ENCODE measurements at places on chromosomes 3 and 15. TPM values are rescaled to one million over a fixed set of nuclear protein-coding genes. Genes with fewer than 3 reads are reported as not detected.

GRCh38 chr3:156443079-156443478, 111.8 kb downstream of the SSR3 start:
- H3K4me3 ChIP-seq = no peak overlapping the region
- H3K27ac ChIP-seq = no peak overlapping the region
- no peaks in the 10 kb centered on the region for H3K36me3 ChIP-seq
- peaks cover 14% of the 10 kb centered on the region for H3K4me1 ChIP-seq
- no peak for DNase-seq
- H3K27me3 ChIP-seq = no peaks in the 10 kb centered on the region

GRCh38 chr3:29324180-29324651, 43.3 kb downstream of the RBMS3 start:
- DNase-seq = peak; percentile 22
- H3K4me3 ChIP-seq = peak overlapping the region; percentile 52
- H3K27ac ChIP-seq = peak overlapping the region; percentile 82
- H3K4me1 ChIP-seq = peaks cover 64% of the 10 kb centered on the region
- no peaks in the 10 kb centered on the region for H3K36me3 ChIP-seq
- no peaks in the 10 kb centered on the region for H3K27me3 ChIP-seq

- H3K36me3 ChIP-seq = peaks cover 59% of the 10 kb centered on the region
- peak overlapping the region; percentile 70 for H3K4me3 ChIP-seq
- DNase-seq = peak; percentile 74
- H3K27ac ChIP-seq = peak overlapping the region; percentile 40
Observed at GRCh38 chr3:52231502-52232278, 6.2 kb upstream of the TLR9 start.

DNA sequence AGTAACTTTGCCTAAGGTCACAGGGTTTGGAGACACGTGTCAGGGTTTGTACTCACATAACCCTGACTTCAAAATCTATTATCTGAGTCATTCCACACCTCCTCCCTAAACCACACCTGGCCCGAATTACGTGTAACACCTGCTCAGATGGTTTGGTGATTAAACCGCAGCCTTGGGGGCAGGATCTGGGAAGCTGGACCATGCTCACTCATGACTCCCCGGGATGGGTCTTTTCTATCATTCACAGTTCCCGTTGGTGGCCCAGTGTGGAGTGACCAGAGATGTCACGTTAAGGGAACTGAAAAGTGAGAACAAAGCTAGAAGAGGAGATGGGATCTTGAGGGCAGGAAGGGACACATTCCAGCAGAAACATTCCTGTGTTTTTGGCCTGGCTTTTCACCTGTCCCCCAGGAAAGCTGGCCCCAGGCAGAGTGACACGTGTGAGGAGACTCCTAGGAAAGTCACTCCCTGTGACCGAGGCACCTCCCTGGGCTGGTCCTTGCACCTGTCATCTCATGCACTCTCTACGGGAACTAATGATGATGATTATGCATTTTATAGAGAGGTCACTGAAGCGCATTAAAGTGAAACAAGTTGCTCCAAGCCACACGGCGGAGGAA, 75.4 kb upstream of the POMGNT2 start:
- H3K36me3 ChIP-seq = no peaks in the 10 kb centered on the region
- H3K27me3 ChIP-seq = no peaks in the 10 kb centered on the region
- H3K4me3 ChIP-seq = no peak overlapping the region
- no peak for DNase-seq

- H3K27ac ChIP-seq = no peak overlapping the region
- H3K4me1 ChIP-seq = peaks cover 38% of the 10 kb centered on the region
- H3K4me3 ChIP-seq = no peak overlapping the region
- DNase-seq = no peak
- H3K36me3 ChIP-seq = no peaks in the 10 kb centered on the region
Observed at GRCh38 chr15:72785432-72785831, 1.9 kb upstream of the ADPGK start.

DNA sequence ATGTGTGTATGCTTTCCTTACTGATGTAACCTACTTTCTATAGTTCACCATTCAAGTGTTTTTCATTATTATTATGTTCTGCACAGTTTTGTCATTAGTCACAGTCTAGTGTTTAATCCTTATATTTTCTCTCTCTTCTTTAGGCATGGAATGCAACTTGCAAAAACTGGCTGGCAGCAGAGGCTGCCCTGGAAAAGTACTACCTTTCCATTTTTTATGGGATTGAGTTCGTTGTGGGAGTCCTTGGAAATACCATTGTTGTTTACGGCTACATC, 6.9 kb downstream of the SUCNR1 start:
- no peaks in the 10 kb centered on the region for H3K36me3 ChIP-seq
- DNase-seq = no peak
- no peaks in the 10 kb centered on the region for H3K4me1 ChIP-seq
- H3K4me3 ChIP-seq = no peak overlapping the region

DNA sequence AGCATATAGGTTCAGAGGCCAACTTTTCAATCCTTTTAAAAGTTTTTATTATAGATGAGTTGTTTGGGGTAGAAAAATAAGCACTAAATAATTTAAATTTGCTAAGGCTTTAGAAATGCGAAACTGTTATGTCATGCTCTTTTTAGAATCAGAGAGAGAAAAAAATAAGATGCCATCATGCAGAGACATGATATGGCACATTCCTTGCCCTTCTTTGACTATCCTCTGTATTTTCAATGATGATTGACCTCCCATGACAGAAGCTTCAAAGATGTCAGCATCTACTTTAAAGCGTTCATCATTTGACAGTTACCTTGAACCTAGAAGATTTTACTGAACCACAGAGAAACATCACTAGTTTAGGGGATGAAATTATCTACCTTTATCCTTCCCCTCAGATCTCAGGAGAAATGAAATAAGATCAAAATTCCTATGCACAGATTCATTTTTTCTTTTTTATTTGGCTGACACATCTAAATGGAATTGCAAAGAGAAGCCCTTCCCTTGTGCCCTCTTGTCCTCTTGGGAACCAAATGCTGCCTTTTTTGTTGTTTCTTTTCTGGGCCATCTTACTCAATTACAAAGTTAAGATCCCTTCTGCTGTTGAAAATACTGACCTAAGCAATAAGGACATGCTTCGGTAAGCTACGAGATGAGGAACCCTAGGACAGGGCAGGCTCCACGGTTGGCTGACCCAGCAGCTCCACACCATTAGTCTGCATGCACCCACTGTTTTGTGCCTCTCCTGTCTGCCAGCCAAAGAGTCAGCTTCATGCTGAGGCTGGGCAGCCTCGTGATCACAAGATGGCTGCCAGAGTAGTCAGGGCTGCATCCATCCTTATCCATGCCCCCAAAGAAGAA, 289.7 kb upstream of the TPM1 start:
- H3K4me3 ChIP-seq = no peak overlapping the region
- H3K27me3 ChIP-seq = no peaks in the 10 kb centered on the region
- H3K4me1 ChIP-seq = peaks cover 5% of the 10 kb centered on the region
- DNase-seq = no peak
- H3K36me3 ChIP-seq = peaks cover 60% of the 10 kb centered on the region
- H3K27ac ChIP-seq = no peak overlapping the region

- no peaks in the 10 kb centered on the region for H3K36me3 ChIP-seq
- H3K4me3 ChIP-seq = peak overlapping the region; percentile 0
- DNase-seq = no peak
- H3K27ac ChIP-seq = peak overlapping the region; percentile 61
- no peaks in the 10 kb centered on the region for H3K27me3 ChIP-seq
Observed at GRCh38 chr3:99928771-99929744, 111.4 kb downstream of the CMSS1 start.

- DNase-seq = peak; percentile 77
- H3K4me3 ChIP-seq = no peak overlapping the region
- peak overlapping the region; percentile 72 for H3K27ac ChIP-seq
- H3K27me3 ChIP-seq = no peaks in the 10 kb centered on the region
Observed at GRCh38 chr3:131543714-131544113, 40.9 kb upstream of the MRPL3 start.

DNA sequence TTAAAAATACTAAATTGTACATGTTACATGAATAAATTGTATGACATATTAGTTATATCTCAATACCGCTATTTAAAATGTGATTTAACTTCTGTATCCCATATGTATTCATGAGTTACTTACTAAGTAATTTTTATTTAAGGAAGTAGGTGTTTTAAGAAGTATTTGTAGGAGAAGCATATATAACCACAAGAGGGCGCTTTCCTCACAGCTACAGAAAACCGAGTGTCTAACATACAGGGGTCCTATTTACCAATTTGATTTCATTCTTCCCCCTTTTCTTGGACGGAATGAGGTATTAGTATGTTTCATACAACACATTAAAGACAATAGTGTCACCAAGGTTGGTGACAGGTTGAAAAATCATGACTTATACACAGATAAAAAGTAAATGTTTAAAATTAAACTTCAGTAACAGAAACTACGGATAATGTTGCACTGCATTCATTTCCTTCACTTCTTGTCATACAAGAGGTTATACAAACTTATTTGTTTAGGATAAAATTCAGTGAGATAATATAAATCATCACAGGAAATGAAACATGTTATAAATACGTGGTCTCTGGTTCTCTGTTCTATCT, 253.6 kb downstream of the MAGI1 start:
- no peak overlapping the region for H3K4me3 ChIP-seq
- no peaks in the 10 kb centered on the region for H3K27me3 ChIP-seq
- H3K36me3 ChIP-seq = no peaks in the 10 kb centered on the region
- no peak overlapping the region for H3K27ac ChIP-seq
- no peak for DNase-seq

DNA sequence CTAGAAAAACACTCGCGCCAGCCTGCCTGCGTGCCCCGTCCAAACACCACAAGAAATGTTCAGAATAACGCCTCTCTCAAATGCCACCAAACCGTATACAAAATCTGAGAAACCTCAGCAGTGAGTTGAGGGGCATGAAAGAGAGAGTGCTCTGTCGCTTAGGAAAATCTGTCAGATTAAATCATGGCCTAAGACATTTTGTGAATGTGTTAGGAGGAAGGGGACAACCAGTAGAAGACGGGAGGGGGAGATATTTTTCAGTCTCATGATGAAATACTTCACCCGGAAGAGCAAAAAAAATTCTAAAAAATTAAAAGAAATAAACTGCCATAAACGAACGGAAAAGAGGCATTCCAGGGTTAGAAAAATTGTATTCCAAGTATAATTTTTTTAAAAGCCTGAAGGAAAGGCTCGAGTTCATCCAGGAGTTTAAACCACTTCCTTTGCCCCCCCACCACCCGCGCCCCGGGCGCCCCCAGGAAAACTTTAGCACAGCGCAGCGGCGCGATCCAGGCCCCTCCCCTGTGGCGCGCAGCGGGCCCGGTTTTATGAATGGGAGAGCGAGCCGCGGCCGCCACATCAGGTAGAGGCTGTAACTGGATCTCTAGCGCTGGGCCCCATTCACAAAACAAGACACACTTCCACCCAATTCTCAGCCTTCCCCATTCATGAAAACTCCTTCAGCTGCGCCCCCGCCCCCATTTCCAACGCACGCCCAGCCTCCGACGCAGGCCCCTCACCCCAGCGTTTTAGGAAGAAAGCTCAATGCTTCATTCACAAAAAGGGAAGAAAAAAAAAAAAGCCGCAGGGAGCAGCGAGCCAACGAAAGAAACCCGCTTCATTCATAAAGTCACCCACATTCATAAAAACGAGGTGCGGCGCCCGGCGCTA, 1.4 kb downstream of the ETV5 start:
- DNase-seq = peak; percentile 58
- H3K4me1 ChIP-seq = peaks cover 34% of the 10 kb centered on the region
- peaks cover 9% of the 10 kb centered on the region for H3K27me3 ChIP-seq
- H3K4me3 ChIP-seq = peak overlapping the region; percentile 89
- peak overlapping the region; percentile 88 for H3K27ac ChIP-seq
- H3K36me3 ChIP-seq = no peaks in the 10 kb centered on the region

The CYP1A1 gene
- 0.41 TPM for total RNA-seq

The C3orf20 gene
- not detected for total RNA-seq

The PLA2G4D gene
- not detected for total RNA-seq

The LRRN1 gene
- 0.11 TPM for total RNA-seq

The DZIP1L gene
- total RNA-seq = 4.7 TPM
